ENCODE measurements at places on chromosomes 16 and 17.

GRCh38 chr16:79419148-79419547 lies 181.4 kb downstream of the MAF start:
- DNase-seq, result no peak

- DNase-seq, result no peak
These were observed 31.9 kb downstream of the ZC3H18 start for GRCh38 chr16:88602091-88602490.

DNA sequence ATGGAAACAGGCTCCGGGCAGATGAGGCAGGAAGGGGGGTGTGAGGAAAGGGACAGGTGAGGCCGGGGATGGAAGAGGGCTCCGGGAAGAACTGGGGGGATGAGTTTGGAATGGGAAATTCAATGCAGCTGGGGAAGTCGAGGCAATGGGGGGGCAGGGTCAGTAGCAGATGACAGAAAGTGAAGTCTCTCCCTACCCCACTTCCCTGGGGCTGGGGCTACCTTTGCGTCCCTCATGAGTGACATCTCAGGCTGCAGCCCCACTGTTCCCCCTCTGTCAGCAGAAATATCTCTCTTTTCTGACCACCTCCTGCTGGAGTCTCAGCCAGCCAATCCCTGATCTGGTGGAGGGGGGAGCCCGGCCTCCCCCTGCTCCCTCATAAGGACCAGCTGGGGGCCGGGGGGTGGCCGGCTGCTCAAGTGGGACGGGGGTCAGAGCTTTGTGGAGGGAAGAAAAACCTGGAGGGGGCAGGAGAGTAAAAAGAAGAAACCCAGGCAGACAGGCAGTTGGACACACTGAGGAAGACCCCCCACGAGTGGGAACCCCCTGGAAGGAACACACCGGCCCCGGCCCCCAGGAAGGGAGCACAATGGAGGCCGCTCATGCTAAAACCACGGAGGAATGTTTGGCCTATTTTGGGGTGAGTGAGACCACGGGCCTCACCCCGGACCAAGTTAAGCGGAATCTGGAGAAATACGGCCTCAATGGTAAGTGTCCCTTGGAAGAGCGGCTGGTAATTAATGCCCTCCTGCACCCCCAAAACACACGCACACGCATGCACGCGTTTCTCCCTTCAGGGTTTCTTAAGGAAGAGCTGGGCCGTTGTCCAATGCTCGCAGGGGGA lies at the start of gene ATP2A1:
Gene ATP2A1 (plus strand): TSS at position 406 of the 844 bp plus-strand sequence. CDS start 184 bp downstream, at position 590.
- DNase-seq, result no peak

- no peak for DNase-seq
These were observed 5.0 kb downstream of the MLLT6 start for GRCh38 chr17:38709864-38710603.

DNA sequence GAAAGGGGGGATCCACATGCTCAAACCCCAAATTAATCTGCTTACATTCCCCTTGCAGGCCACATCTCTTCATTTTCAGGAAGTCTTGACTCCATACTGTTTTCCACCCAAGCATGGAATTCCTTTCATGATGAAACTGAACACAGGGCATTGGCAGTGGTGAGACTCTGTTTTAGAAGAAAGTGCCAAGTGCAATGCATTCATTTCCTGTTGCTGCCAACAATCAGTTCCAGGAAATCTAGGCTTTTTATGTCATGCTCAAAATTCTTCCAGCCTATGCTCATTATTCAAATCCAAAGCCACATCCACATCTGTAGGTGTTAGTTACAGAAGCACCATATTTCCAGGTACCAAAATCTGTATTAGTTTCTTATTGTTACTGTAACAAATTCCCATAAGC lies 4.1 kb downstream of the CCL2 start:
- no peak for DNase-seq

GRCh38 chr16:68792465-68793324 lies 50.6 kb upstream of the TANGO6 start:
- no peak for DNase-seq

GRCh38 chr17:49022391-49022941 lies 25.3 kb downstream of the IGF2BP1 start:
- no peak for DNase-seq

- DNase-seq, result no peak
These were observed 79.2 kb downstream of the SLC39A11 start for GRCh38 chr17:73013301-73013700.

DNA sequence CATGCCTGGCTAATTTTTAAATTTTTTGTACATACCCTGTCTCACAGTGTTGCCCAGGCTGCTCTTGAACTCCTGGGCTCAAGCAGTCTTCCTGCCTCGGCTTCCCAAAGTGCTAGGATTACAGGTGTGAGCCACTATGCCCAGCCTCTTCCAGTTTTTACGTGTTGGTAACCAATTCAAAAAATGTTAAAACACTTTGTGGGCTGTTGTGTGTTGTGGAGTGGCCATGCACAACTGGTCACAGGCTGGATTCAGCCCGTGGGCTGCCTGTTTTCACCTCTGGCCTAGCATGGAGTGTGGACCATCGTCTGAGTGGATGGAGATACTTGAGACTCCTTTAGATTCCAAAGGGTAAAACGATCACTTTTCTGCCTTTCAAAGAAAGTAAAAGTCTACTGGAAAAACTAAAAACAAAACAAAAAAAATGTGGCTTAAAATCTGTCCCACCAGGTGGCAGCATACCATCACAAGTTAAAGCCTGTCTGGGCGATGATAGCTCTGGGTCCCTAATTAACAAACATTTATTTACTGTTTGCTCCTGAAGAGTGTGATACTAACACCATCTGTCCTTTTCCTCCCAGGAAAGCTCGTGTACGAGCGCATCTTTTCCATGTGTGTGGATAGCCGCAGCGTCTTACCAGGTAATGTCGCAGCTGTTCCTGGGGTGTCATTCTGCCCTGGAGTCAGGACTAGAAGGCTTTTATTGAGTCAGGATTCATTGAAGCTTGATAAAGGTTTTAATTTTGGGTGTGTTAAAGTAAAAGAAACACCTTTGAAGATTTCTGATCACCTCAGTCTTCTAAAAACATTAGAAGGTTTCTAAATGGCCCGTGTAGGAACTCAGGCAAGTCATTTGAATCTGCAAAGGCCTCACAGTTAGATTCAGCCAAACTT lies 45.8 kb downstream of the VPS35L start:
- DNase-seq, result no peak

GRCh38 chr16:49827805-49828438 lies 28.0 kb downstream of the ZNF423 start:
- DNase-seq, result no peak

GRCh38 chr17:70242781-70243437 lies 73.6 kb downstream of the KCNJ2 start:
- DNase-seq, result no peak

Data from activated T-helper 1 cell treated with anti-CD3 and anti-CD28 coated beads, Interleukin-2, amount 50 U/mL, for 16 hours (primary cell).